ENCODE measurements at places on chromosomes 4 and X. TPM values are rescaled to one million over a fixed set of nuclear protein-coding genes. Genes with fewer than 3 reads are reported as not detected.

The LDB2 gene
- 53.2 TPM for total RNA-seq

The STATH gene
- not detected for total RNA-seq

The GC gene
- not detected for total RNA-seq

The DUSP21 gene
- total RNA-seq = not detected

The PDE5A gene
- total RNA-seq = 8.3 TPM

The YIPF7 gene
- total RNA-seq = not detected

The SULT1B1 gene
- 5.4 TPM for total RNA-seq

The DCHS2 gene
- 0.32 TPM for total RNA-seq

The WDR1 gene
- 249 TPM for total RNA-seq

The GPR82 gene
- total RNA-seq = 0.42 TPM

The HMGB3 gene
- total RNA-seq = 15.3 TPM

The SYTL4 gene
- total RNA-seq = 12.3 TPM

The CCDC158 gene
- total RNA-seq = 0.45 TPM

All from mesenteric fat pad (tissue), 1 donor.